ENCODE measurements at places on chromosomes 4 and X.

DNA sequence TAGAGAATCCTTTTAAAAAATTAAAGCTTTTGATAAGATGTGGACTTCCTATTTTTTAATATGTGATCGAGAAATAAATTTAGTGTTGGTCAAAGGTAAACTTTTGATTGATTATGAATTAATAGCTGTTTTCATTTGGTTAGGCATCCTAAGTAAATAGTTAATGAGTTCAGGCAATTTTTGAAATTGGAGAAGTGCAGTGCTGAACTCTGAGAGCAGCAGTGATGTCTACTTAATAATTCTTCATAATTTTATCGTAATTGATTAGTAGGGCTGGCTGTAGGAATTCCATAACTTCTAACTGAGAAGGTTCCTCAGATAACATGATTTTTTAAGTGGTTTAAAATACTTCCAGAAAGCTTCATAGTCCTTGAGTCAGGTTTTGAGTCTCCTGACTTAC, 1.5 kb downstream of the MND1 start:
- no peak for DNase-seq

- DNase-seq = no peak
Measured at GRCh38 chr4:8740666-8741395, 130.8 kb downstream of the HMX1 start.

- DNase-seq = no peak
Measured at GRCh38 chrX:81367291-81367690, 165.4 kb downstream of the SH3BGRL start.

DNA sequence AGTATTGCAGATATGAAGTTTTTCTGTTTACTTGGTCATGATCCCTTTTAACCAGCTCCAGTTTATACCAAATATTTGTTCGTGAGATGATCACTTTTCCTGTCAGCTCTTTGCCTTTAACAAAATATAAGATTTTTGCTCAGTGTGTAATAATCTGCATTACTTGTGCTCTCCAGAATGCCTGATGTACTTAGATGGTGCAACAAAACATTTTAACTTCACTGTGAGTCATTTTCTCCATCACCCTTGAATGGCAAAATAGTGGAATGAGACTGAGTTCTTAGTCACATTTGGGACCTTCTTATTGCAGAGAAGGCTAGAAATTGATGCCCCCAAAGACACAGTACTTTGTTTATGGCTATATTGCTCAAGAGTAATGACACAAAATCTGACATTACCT, 252.0 kb downstream of the FRMPD4 start:
- DNase-seq = no peak

DNA sequence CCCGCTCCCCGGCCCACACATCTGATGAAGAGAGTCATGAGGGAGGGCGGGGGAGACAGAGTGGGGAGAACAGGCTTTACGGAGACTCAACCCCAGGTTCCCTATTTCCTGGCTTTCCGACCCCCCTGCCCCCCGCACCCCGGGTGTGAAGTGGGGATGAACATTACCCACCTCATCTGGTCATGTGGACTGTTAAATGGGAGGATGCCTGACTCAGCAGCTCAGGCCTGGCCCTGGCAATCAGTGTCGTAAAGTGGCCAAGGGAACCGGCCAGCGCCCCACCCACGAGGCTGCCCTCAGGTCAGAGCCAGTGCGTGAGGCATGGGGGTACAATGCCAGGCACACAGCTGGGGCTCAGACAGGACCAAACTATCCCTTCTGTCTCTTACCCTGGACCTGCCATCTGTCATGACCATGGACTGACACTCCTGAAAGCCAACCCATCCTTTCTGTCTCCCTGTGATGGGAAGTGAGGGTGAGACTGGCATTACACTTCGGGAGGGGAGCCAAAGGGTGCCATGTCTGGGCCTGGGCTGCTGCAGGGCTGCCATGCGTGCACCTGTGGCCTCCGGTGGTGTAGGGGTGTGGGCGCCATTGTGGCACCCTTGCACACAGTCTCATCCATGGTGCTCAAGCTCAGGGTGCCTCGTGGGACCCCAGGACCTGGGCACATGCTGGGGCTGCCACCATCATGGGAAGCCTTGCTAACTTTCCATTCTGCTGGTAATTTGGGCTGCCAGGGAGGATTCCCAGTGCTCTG, 106.1 kb upstream of the PSAPL1 start:
- DNase-seq = no peak

GRCh38 chr4:87749883-87750282, 49.5 kb upstream of the IBSP start:
- no peak for DNase-seq

DNA sequence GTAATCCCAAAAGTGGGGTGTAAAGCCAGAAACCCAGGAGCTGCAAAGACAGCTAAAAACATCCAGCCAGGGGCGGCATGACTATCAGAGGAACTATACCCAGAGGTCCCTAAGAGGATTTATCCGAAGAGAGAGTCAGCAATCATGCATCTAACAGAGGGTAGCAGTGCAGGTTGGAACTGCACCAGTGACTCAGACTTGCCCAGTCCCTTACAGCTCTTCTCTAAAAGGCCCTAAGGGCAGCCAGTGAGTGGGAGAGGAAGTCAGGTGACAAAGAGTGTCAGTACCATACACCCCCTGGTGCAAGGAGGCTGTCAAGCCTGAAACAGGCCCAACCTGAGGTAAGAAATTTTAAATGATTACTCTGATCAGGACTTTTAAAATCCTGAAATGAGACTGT, 88.1 kb downstream of the CAMK2D start:
- DNase-seq = no peak

GRCh38 chrX:148501386-148502066, 1.1 kb downstream of the AFF2 start:
- DNase-seq = no peak

DNA sequence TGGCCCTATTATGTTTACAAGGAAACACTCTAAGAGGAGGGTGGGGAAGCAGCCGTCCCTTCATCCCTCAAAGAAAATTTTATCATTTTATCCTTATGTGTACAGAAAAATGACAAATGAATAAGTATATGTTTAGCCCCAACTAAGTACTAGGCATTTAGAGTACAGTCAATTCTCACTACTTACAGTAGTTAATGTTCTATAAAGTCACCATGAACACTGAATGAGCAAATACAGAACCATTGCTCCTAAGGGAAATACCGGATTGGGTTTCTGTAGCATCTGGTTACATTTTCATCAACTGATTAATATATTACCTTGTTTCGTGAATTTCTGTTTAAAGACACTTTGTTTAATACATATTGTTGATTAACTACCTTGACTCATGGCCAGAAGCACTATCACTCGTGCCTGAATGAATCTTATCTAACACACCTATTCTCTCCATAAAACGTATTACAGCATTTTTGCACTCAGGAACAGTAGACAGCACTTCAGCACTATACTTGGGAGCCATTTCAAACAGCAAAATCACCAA, 109.3 kb downstream of the ASB9 start:
- no peak for DNase-seq

GRCh38 chr4:163726641-163727040, 232.2 kb downstream of the TMA16 start:
- DNase-seq = no peak

GRCh38 chr4:165293927-165294649, 33.4 kb upstream of the MSMO1 start:
- no peak for DNase-seq

DNA sequence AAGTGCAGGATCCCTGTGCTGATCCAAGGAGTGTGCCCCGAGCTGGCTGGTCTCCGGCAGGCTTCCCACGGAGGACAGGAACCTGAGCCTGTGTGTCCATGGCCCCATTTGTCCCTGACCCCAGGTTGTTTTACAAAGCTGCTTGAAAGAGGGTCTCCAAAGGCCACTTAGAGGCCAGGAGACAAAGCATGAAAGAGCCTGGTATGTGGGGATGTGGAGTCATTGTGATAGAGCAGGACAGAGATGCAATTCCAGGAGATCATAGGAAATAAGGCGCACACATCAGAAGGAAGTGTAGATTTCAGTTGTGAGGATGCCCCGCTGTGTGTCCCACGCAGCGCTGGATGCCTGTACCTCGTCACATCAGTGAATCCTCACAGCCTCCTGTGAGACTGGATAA, 48.0 kb downstream of the TENM3 start:
- no peak for DNase-seq
